Ascending aorta (tissue), 2 donors: ENCODE measurements at places on chromosomes 6 and 20.
A peak's percentile ranks its signal among the peaks of the same experiment; 100 is the strongest.

GRCh38 chr6:30500421-30501355 lies 11.4 kb downstream of the HLA-E start:
- DNase-seq, result no peak

DNA sequence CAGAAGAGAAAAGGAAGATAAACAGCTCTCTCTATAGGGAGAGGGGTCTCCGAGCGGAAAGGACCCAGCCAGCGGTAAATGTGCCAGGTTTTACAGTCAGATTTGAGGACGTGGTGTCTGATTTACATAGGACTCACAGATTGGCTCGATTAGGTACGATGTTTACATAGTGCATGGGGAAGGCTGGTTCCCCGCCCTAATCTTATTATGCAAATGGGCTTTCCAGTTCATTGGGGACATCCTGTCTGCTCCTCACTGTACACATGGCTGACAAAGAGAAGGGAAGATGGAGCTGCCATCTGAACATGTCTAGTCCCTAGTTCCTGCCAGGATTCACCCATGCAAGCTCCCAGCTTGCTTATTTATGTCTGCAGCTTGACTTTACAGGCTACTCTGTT lies 119.9 kb downstream of the RNF144B start:
- DNase-seq, result no peak

DNA sequence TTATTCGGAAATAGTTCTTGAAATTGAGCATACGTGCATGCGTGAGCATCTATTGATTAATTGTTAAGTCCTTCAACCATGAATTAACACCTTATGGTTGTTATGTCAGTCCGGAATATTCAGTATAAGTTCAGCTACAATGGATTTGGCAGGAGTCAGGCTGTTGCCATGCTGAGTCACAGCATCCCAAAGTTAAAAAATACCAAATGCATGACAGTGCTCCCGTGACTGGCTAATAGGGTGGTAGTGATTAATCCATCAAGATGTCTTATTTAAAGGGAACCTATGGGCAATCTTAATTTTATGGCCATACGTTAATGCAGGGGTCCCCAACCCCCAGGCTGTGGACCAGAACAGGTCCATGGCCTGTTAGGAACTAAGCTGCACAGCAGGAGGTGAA lies 10.5 kb downstream of the RAE1 start:
- DNase-seq, result no peak

- DNase-seq, result no peak
Observed at GRCh38 chr6:3616565-3617176, 134.8 kb downstream of the PXDC1 start.

GRCh38 chr6:26336355-26337198 lies 28.4 kb upstream of the BTN3A2 start:
- no peak for DNase-seq

DNA sequence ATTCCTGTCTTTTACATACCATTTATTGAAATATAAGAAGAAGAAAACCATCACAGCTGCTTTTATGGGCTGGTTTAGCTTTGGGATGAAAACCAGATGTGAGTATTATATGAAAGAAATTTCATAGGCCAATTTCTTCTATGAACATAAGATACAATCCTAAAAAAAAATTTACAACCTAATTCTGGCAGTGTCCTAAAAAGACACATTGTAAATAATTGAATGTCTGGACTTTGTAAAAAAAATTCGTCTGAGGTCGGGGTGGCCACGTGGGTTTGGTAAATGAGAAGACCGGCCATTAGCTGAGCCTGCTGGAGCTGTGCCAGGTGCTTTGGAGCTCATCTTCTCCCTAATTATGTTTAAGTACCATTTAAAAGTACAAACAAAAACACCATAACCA lies 26.8 kb downstream of the DACT2 start:
- no peak for DNase-seq

DNA sequence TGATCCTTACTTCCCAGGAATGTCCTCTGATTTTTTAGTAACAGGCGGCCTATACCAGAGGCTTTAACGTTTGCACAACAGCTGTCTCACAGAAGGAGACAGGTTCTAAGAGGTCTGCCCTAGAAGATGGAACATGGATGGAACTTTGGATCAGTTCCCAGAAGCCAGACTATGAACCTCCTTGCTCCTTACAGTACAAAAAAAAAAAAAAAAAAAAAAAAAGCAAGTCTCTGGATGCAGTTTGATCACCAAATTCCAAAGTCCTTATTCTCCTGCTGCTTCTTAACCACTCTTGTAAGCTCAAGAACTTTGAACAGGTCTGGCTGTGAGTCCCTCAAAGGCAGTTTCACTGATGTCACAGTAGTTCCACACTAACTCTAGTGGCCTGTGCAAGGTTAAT lies 2.0 kb upstream of the TRMT11 start:
- DNase-seq, result no peak

DNA sequence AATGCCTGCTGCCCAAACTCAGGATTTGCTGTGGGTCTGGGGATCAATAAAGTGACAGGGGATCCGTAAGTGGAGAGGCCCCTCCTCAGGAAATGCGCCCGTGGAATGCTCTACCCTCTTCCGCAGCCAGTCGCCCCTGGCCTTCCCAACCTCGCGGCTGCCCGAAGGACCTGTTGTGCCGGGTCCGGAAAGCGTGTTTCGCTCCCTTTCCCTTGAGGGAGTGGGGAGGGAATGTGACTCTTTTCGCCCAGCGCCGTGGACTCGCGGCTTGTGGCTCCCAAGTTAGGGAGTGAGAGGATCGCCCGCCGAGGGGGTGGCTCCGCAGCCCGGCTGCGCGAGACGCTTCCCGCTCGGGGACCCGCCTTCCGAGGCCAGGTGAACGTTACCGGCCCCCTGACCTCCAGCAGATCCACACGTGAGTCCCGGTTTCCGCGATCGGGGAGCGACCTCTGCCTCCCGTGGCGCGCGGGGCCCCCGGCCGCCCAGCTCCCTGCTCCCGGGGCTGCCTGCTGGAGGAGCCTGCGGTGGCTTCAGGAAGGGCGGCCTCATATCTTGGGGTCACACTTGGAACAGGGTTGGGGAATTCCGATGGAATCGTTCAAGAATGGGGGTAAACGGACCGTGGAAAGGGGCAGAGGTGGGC lies 666 bp downstream of the TPD52L1 start:
- DNase-seq, result no peak

DNA sequence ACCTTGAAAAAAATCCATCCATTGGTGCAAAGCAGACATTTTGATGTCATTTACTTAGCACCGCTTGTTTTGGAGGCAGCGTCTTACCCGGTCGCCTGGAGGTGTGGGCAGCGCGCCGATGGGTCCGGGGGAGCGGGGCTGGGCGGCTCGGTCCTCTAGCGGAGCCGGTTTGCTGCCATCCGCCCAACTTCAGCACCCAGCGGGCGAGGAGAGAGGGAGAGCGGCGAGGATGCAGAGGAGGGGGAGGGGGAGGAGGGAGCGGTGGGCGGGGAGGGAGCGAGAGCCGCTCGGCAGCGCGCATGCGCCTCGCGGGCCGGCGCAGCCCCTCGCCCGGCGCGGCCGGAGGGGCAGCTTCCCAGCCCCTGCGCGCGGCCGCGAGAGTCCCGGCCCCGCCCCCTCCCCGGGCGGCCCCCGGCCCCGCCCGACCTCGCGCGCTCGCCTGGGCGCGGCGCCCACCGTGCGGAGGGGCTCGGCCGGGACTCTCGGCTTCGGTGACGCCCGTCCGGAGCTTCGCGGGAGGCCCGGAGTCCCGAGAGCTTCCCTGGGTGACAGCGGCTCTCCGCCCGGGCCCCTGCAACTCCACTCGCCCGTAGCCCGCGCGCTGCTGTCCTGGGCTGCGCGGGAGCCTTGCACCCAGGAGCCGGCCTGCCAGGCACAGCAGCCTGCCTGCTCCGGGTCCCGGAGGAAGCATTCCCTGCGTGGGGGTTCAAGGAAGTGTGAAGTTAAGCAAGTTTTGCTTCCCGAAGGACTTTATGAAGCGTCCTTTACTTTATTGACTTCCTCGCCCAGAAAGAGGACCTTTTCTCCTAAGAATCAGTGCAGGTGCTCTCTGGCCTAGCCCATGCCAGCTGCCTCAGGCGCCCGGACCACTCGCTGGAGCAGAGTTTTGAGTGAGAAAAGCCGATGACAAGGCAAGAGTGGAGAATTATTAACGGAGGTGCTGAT lies at the start of gene RGS17:
Gene RGS17 (minus strand): TSS at position 246 of the 945 bp plus-strand sequence. CDS start 87,264 bp downstream, outside the sequence.
- no peak for DNase-seq

GRCh38 chr6:226516-227073 lies 65.7 kb upstream of the DUSP22 start:
- DNase-seq, result peak; percentile 39

GRCh38 chr20:47850146-47850545 lies 64.9 kb upstream of the SULF2 start:
- DNase-seq, result no peak

DNA sequence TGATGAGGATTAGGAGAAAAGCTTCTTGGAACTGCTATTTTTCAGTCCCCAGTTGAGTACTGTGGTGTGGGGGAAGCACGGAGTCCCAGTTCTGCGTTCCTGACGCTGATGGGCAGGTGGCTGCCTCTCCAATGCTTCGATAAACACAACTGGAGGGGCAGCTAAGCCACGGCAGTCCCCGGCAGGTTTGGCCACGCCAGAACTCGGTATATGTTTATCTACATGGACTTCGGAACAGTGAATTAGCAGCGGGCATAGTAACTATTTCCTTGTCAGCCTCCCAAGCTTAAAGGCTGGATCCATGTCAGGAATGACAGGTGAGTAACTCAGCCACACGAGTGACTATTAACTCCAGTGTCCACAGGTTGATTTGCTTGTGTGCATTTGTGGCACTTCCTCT lies 354.4 kb downstream of the ZFAND3 start:
- DNase-seq, result no peak

GRCh38 chr6:161064915-161065314 lies 73.3 kb downstream of the MAP3K4 start:
- no peak for DNase-seq

DNA sequence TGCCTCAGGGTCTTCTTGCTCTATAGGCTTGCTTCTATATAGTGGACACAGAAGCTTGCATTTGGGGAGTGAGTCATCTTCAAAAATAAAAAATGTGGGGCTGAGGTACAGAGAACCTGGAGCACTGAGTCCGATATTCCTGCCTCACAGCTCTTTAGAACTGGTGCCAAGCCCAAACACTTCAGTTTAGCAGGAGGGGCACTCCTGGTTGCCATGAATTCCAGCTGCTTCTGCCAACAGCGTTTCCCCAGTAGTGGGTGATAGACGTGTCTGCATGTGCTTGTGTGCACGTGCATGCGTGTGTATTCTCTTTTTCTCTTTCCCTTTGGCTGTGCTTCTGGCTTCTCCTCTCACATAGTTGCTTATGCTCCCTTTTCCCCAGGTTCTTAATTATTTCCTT lies 11.9 kb downstream of the DNPH1 start:
- DNase-seq, result no peak

DNA sequence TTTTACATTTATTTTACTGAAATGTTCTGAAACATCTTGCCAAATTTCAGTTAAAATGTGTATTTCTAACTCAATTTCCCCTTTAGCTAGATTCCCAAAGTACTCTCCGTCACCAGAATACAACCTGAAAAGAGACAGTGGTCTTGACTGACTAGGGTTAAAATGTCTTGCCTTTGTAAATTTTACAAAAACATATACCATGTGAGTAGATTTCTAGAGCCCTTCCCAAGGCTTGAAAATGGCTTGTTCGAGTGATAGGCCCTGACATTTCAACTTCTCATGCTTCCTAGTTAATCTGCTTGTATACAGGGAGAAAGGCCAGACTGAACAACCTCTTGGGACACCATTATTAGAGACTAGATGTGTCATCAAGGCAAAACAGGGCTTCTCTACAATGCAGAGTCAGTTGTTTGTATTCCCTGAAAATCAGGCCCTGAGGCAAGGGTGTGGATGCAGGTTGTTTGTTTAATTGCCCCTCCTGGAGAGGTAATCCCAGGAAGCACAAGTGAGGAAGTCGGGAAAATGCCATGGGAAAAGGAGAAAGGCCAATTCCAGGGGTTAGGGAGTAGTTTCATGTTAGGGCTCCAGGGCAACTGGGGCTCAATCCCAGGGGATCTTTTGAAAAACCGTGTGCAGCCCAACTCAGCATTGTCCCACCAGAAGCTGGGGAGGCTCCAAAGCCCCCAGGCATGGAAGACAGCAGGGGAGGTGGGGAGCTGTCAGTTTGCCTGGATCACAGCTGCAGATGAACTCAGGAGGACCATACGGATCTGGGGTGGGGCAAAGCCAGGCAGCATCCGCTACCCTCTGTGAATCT lies 11.6 kb upstream of the TFB1M start:
- DNase-seq, result no peak

DNA sequence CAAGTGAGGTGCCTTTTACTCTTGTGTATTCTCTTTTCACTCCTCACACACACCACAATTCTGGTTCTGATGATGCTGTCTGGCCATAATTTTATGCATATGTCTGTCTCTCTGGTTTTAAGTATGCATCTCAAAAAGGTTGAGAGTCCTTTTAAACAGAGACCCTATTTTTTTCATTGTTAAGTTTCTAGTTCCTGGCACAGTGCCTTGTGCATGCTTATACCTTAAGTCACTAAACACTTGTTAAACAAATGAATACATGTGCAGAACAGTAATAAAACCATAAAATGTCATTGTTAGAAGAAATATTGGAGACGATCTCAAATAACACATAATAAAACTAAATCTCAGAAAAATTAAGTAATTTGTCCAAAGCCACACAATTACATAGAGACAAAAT lies 7.9 kb downstream of the ROS1 start:
- DNase-seq, result no peak

GRCh38 chr20:34072076-34072475 lies 40.0 kb downstream of the EIF2S2 start:
- DNase-seq, result no peak

DNA sequence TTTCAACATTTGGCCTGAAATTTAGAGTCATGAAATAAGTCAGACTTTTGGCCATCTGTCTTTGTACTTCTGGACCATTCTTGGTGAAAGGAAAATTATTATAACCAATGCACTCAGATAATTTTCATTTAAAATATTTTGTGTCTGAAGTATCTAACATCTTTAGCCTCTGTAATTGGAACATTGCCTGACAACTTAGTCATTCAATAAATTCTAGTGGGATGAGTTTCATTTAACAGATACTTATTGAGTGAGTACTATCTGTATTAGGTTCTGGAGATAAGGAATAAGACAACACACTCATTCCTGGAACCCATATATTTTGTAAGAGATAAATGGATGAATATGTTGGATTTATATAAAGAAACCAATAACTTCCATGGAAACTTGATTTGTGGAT lies 536.0 kb downstream of the BCKDHB start:
- no peak for DNase-seq

GRCh38 chr6:93047033-93047432 lies 372.3 kb downstream of the EPHA7 start:
- DNase-seq, result no peak

DNA sequence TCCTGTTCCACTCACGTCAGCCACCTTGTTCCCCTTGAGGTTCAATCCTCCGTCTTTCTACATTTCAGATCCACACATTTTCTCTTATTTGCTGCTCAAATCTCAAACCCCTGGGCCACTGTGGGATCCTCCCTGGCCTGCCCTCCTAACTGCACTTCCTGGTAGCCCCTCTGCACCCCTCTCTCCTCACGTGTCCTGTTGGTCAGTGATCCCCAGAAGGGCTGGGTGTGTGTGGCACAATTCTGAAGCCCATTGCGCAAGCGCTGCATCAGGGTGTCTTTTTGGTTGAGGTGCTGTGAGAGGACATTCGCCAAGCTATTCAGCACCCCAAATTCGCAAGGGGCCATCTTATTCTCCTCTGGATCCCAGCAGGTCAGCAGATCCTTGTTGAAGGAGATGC lies 2.3 kb downstream of the HLA-DMB start:
- DNase-seq, result no peak
